CD4-positive, alpha-beta T cell treated with Interleukin-17A for 4 hours (primary cell): ENCODE measurements at places on chromosomes 7 and 10.

DNA sequence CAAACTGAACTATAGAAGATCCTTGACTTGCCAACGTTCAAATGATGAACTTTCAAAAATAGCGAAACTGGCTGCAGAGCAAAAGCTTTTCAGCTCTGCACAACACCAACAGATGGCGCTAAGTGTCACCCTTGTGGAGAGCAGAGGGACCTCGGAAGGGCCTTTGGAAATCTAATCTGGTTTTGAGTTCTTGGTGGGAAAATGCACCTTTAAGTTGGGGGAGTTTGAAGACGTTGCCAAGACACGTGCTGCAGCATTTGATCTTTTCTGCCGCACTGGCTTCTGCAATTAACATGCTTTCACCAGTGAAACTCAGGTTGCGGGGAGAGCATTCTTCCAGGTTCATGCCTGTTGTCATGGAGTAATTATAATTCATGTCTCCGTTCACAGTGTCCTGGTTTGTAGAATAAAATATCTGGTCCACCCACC is 26.3 kb upstream of the WDR11 start:
- no peak for DNase-seq

DNA sequence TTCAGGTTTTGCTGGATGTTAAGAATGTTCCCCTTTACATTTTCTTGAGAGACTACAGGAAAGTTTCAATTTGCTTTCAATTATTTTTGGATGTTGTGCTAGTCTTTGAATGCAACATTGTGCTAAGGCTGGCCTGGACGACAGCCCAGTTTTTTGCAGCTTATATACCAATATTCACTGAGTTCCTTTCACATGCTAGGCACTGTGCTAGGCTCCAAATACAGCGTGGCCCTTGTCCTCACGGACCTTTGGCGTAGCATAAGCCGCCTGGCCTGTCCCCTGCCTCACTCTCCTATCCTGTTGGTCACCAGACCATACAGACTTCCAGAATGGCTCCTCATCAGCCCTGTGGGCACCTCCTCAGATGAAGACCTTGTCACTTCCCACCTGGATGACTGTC is 19.5 kb upstream of the HSPA12A start:
- DNase-seq, result no peak

GRCh38 chr10:114239117-114239993 is at the start of gene VWA2:
Gene VWA2 (plus strand): TSS chr10:114239254. CDS start chr10:114248714, 9,460 bp downstream.
- peak; percentile 26 for DNase-seq

DNA sequence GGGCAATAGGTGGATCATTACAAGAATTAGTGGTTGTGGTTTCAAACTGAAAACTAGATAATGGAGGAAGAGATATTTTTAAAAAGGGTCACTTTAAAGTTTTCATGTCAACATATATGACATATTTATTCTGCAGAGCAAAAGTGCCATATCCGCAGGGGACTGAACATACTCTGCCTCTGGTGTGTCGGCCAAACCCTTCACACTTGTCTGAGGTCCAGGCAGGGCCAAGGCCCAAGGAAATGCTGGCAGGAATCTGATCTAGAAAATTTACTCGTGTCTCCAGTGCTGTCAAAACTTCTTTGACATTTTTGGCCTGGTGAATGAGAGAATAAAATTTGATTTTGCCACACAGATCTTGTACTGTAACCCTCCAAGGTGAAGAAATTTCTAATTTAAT is 562.3 kb downstream of the CCSER2 start:
- no peak for DNase-seq

DNA sequence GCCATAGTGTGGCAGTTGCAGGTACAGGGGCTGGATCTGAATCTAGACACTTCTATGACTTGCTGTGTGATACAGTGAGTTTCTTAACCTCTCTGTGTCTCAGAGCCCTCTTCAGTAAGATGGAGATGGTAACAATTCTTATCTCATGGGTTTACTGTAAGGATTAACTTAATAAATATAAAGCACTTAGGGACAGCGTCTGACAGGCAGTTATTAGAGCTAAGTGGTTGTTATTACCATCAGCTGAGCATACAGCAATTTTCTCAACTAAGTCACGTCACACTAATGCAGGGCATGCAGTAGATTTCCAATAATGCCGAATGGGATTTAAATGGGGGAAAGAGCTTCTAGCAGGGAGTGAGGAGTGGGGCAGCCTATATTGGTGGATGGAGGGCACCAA is 162.6 kb downstream of the SH2D4B start:
- DNase-seq, result no peak

- no peak for DNase-seq
Observed at GRCh38 chr7:115631782-115632181, 398.8 kb downstream of the TFEC start.

GRCh38 chr7:38977685-38978084 is at the start of gene POU6F2:
Gene POU6F2 (plus strand): TSS chr7:38977909. CDS start chr7:38977954, 45 bp downstream.
- no peak for DNase-seq
